ENCODE measurements at places on chromosomes 1 and 21.

DNA sequence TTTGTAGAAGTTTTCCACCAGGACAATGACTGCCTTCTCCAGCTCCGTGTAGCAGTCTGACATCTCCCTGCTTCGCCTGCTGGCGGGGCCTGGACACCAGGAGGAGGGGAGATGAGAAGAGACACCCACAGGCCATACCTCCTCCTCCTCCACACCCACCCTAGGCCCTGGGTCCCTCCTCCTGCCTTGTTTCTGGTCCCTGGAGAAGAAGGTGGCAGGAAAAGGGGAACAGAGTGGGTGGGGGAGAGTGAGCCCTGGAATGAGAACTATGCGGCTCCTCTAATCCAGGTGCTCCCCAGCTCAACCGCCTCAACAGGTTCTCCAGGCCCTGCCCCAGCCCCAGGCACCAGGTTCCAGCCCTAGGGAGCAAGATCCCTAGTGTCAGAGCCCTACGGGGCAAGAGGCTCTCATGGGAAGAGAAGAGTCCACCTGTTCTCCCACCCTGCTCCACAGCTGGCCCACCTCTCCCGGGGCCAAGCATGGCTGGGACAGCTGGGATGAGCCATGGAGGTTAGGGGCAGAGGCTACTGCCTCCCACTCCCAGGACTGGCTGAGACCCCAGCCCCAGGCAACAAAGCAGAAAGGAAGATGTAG is 4.8 kb downstream of the S100A16 start:
- no peak for DNase-seq

DNA sequence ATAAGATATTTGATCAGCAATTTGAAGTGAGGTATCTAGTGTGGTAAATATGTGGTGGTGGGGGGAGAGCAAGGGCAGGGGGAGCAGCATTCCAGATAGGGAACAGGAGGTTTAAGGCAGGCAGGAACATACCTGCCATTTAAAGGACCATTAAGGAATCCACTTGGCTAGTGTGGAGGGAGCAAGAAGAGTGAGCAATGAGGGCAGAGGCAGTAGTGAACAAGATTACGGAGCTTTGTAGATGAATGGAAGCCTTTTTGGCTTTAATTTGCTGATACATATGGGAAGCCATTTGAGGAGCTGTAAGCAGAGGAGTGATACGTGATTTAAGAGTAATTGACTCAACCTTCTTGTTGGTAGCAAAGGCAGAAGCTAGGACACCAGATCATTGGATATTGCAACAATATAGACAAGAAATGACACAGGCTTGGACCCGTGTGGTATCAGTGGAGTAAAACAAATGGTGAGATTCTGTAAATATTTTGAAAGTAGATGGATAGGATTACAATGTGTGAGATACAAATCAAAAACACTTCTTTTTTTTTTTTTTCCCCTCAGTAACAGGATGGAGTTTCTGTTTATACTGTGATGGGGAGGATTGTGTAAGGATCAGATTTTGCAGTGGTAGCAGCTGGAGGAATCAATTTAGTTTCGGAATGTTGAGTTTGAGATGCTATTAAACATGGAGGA is 73.8 kb upstream of the B3GALT2 start:
- DNase-seq, result no peak

- DNase-seq, result no peak
Observed at GRCh38 chr1:58778385-58779000, 5.4 kb downstream of the JUN start.

DNA sequence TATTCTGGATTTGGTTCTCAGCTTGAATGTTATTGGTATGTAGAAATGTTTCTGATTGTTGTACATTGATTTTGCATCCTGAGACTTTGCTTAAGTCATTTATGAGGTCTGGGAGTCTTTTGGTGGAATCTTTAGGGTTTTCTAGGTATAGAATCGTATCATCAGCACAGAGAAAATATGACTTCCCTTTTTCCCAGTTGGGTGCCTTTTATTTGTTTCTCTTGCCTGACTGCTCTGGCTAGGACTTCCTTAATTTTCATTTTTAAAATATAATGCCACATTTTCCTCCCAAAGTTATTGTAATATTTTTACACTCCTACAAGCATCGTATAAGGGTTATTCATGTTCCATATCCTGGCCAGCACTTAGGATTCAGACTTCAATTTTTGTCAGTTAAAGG is 111.1 kb downstream of the FNBP1L start:
- DNase-seq, result no peak

- no peak for DNase-seq
Observed at GRCh38 chr21:38037416-38037815, 121.2 kb upstream of the KCNJ6 start.

Data from germinal center (tissue), 1 donor.